ENCODE measurements at places on chromosomes 1 and 21. TPM values are rescaled to one million over a fixed set of nuclear protein-coding genes. Genes with fewer than 3 reads are reported as not detected.
A peak's percentile ranks its signal among the peaks of the same experiment; 100 is the strongest.

DNA sequence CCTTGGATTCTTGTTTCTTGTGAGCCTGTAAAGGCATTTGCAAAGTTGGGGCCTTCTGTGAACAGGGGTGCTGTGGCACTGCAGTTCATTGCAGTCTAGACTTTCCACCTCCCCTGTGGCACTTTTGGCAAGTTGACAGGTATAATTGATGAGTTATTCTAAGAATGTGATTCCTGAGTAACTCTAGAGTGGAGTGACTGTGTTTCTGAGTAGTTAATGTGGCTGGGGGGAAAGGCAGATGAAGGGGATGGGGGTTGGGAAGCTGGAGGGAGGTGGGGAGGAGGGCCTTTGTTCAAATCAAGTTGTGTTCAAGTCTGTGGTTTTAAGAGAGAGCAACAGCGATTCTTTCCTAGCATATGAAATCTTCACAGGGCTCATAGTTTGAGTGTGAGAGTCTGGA lies 32.9 kb downstream of the PBX1 start:
- H3K27ac ChIP-seq, result peak overlapping the region; percentile 80
- H3K27me3 ChIP-seq, result no peaks in the 10 kb centered on the region
- H3K4me1 ChIP-seq, result peaks cover 47% of the 10 kb centered on the region

GRCh38 chr1:94119796-94120569 lies 965 bp downstream of the ABCA4 start:
- H3K4me1 ChIP-seq, result peaks cover 12% of the 10 kb centered on the region
- no peak overlapping the region for H3K4me3 ChIP-seq
- no peaks in the 10 kb centered on the region for H3K36me3 ChIP-seq

- no peak overlapping the region for H3K4me3 ChIP-seq
- no peak for DNase-seq
- H3K4me1 ChIP-seq, result no peaks in the 10 kb centered on the region
- no peak overlapping the region for H3K27ac ChIP-seq
These were observed 64.0 kb downstream of the SAMSN1 start for GRCh38 chr21:14482165-14482564.

GRCh38 chr21:28936036-28936435 lies 56.6 kb downstream of the LTN1 start:
- no peak overlapping the region for H3K27ac ChIP-seq
- no peak for DNase-seq
- H3K36me3 ChIP-seq, result peaks cover 50% of the 10 kb centered on the region

DNA sequence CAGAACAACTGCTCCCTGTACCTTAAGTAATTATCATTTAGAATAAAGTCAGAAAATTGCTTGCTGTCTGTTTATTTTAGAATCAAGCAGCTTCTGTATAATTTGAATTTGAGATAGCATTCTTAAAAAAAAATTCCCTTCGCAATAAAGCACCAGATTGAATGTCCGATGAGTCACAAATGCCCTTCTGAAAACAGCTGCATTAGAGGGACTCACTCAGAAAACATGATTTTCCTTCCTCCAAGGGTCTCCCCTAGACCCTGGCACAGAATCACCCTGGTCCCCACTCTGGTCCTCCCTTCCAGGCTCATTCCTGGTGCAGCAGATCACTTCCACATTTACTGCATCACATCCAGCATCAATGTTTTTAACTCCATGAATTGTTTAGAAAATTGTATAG lies 471.1 kb upstream of the VAMP3 start:
- no peak overlapping the region for H3K4me3 ChIP-seq
- H3K27ac ChIP-seq, result peak overlapping the region; percentile 94
- H3K27me3 ChIP-seq, result no peaks in the 10 kb centered on the region
- peak; percentile 72 for DNase-seq

- no peaks in the 10 kb centered on the region for H3K27me3 ChIP-seq
- H3K27ac ChIP-seq, result no peak overlapping the region
- no peak overlapping the region for H3K4me3 ChIP-seq
- no peaks in the 10 kb centered on the region for H3K36me3 ChIP-seq
These were observed 28.7 kb downstream of the IFI44 start for GRCh38 chr1:78678324-78678723.

Gene CRP
- not detected for total RNA-seq
